NCI-H1417 (cell line): ENCODE measurements at places on chromosomes 6 and 20.

DNA sequence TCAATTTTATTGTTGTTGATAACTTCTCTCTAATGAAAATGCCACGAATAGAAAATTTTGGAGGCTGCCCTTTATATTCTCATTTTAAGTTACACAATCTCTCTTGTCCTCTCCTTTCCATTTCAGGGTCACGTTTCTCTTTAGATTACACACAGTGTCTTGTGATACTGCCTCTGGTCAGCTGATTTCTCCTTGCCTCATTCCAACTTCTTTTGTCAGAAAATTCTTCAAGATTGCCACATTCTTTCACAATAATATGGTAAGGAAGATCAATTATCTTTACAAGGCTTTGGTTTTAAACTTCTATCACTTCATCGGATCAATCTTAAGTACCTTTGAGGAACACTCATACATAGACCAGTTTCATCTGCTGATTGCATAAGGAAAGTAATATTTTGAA, 370.3 kb downstream of the RFPL4B start:
- DNase-seq = no peak

GRCh38 chr6:42898891-42899361, 16.9 kb upstream of the PTCRA start:
- DNase-seq = peak; percentile 89

GRCh38 chr6:72954716-72955115, 270.6 kb downstream of the KHDC1L start:
- DNase-seq = no peak

DNA sequence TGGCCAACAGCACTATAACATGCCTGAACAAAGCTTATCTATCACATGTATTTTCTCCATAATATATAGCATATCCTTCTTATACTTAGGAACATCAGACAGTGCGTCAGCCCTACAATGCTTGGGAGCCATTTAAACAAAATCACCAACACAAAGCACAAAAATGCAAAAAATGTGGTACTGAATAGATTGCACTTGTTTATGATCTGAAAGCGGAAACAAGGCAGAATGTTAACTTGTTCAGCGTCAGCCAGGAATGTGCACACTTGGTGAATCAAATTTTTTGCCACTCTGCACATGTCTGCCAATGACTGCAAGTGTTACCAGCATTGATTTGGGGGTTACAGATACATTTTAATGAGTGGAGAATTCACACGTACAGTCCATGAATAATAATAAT, 14.8 kb downstream of the SLC35A1 start:
- DNase-seq = no peak

DNA sequence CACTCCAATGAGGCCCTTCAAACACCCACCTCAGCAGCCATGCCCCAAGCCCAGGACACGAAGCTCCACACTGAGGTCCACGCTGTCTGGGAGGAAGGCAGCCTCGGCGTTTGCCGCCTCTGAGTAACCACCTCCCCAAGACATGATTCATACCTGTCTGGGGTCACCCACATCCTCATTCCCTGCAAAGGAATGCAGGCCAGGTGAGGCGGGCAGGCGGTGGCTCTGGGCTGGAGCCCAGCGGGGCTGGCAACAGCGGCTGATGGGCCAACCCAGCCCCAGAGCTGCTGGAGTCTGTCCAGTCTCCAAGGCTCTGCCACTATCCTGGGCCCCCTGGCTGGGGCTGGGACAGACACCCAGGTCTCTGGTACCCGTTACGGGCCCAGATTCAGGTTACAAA, 14.8 kb downstream of the PMEPA1 start:
- no peak for DNase-seq

GRCh38 chr6:113936093-113936934, 34.6 kb downstream of the HDAC2 start:
- peak; percentile 58 for DNase-seq

- DNase-seq = no peak
Observed at GRCh38 chr6:169806701-169807100, 55.3 kb downstream of the ERMARD start.

DNA sequence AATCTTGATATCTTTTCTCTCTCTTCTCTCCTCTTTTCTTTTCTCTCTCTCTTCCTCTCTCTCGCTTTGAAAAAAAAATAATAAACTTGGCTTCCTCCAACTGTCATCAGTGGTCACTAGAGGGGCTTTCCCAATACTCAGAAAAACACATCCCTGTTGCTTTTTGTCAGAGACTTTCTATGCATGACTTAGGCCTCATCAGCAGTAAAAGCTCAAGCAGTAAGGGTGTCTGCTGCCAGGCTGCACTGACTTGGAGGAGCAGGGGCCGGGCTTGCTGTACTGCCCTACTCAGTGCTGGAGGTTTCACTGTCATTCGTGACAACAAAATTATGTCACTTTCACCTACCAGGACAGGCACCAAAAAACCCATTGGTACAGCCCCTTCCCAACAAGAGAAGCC, 272.0 kb downstream of the ADGB start:
- DNase-seq = no peak

- DNase-seq = no peak
Observed at GRCh38 chr20:11091511-11091910, 417.7 kb upstream of the JAG1 start.

DNA sequence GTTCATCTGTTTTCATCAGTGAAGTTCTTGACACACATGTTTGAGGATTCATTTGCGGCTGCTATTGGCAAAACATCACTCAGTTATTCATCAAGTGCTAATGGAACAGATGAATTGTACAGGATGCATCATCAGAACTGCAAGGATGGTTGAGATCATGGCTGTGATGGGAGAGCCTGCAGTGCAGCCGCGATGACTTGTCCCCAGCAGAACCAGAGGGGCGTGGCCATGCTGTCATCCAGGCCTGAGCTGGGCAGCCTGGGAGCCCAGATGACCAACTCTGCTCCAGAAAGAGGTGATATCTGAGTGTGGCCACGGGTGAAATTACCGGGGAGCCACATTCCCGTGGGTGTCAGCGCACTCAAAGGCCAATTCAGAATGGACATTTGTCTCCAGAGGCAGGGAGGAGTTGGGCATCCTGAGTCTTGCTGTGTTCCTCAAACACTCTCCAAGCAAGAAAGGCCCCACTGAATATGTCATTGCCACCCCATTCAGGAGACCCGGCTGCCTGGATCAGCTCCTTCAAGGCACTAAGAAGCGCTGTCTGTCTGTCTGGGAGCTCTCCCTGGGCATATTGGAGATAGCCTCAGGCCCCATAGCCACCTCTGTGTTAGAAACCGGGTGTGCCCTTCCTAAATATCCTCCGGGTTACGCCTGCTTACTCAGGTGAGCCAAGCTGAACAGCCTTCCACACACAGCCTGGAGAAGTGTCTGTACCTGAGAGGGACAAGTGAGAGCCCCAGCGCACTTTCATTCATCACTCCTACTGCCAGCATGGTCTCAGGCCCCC, 66.7 kb downstream of the SYNDIG1 start:
- DNase-seq = no peak

DNA sequence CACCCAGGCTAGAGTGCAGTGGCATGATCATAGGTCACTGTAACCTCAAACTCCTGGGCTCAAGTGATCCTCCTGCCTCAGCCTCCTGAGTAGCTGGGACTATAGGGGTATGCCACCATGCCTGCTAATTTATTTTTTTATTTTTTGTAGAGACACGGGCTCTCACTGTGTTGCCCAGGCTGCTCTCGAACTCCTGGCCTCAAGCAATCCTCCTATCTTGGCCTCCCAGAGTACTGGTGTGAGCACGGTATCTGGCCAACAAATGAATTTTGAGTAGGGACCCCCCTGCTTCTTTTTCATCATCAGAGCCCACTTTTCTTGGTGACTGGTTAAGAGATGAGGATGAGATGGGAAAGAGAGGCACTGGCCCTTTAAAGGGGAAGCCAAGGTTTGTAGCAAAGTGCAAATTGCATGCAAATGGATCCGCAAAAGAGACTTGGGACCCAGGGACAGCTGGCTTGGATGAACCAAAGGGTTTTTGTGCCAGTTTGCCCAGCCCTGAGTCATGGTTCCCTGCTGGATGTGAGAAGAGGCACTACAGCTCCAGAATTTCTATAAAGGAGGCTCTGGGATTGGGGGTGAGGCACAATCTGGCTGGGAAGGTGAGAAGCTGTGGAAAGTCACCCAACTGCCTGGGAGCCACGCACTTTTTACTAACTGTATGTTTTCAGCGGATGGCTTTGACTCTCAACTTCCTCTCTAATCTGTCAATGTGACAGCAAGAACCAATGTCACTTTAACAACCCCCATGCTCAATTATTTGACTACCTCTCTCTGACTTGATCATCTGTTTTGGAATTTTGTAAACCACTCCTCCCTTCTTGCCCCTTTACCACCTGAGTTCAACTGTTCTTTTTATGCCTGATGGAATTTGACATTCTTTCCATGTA, 58.7 kb upstream of the RNF24 start:
- no peak for DNase-seq

- no peak for DNase-seq
Observed at GRCh38 chr6:72758901-72759300, 137.0 kb downstream of the KCNQ5 start.

- no peak for DNase-seq
Observed at GRCh38 chr20:58720890-58721289, 28.3 kb downstream of the NPEPL1 start.

- DNase-seq = peak; percentile 24
Observed at GRCh38 chr6:14721103-14721758, 524.6 kb upstream of the JARID2 start.

GRCh38 chr6:3237761-3238662, 10.6 kb upstream of the TUBB2B start:
- DNase-seq = no peak

DNA sequence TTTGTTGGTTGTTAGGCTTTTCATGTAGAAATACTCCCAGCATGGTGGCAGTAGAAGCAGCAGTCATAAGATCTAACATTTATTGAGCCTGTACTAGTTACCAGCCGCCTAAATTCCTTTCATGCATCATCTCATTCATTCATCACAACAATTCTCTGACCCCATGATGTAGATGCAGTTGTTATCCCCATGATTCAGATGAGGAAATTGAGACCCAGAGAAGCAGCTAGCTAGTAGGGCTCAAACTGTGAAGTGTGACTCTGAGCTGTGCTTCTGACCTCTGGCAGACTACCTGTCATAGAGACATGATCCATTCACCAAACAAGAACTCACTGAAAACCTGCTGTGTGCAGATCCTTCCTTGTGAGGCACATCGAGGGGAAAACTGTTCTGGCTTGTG, 16.9 kb downstream of the RREB1 start:
- DNase-seq = no peak

- DNase-seq = no peak
Observed at GRCh38 chr6:147776631-147777213, 268.2 kb downstream of the SAMD5 start.

DNA sequence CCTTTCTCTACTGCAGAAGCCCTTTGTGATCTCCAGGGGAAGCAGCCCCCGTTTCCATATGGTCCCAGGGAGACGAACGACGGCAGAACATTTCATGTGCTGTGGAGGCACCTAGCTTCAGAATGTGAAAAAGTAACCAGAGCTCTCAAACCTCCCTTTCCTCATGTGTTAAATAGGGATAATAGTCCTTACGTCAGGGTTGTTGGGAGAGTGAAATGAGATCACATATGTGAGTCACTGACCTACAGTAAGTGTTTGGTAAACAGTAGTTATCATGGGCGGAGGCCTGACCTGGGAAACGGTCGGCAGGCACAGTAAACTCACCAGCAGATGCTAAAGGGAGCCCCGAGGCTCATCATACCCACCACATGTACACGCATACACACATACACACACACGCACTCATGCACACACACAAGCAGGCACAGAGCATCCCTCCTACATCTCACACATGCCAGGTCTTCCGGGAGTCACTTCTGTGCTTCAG, 89.7 kb downstream of the LY86 start:
- peak; percentile 72 for DNase-seq

DNA sequence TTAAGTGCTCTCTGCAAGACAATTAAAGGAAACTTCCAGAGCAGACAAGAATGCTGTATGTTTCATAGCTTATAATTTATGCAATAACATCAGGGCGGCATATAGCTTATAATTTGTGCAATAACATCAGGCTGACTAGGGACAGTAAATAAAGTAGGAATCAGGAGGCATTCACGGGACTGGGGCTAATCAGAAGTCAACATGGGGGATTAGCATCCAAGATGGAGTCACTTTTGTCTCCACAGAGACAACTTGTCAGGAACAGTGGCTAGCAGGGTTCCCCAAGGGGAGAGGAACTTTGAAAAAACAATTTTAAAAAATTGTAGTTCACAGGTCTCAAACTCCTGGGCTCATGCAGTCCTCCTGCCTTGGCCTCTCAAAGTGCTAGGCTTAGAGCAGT, 3.3 kb upstream of the ZNF341 start:
- no peak for DNase-seq

GRCh38 chr6:17673543-17674254, 33.0 kb downstream of the NUP153 start:
- no peak for DNase-seq

DNA sequence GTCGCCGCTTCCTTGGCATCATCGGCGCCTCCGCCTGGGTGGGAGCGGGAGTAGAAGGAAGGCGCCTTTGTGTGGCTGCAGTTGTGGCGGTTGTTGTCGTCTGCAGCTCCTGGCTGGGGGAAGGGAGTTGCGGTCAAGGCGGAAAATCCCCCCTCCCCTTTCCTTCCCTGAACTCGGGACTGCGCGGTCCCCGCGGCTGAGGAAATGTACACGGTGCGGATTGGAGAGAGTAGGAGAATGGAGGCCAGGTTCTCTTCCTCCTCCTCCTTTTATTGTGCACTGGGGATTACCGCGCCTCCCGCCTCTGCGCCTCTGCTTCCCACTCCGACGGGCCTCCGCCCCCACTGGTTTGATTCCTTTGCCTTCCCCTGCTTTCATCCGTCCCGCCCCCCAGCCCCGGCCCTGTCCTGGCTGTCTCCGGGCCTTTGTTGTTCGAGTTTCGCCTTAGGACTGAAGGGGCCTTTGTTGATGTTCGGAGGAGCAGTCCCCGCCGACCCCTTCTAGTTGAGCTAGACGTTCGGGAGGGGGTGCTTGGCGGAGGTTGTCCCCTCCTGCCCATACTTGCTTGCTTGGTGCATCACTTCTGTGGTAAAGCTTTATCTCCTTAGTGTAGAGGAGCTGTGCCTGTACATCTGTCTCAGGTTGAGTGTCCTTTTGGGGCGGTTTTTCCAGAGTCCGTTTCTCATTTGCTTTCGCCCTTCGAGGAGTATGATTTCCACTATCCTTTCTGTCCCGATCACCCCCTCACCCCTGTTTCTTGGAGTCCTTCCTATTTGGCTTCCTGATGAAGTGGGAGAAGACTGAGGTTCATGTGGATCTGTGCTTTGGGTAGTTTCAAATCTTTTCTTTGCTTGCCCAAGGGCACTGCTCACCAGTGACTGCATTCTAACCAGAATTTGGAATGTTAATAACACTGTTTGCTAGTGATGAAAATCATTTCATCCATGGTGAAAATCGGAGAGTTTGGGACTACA, 764 bp downstream of the ZNF292 start:
- peak; percentile 66 for DNase-seq

GRCh38 chr6:24911796-24912382, 23.9 kb downstream of the RIPOR2 start:
- peak; percentile 40 for DNase-seq

DNA sequence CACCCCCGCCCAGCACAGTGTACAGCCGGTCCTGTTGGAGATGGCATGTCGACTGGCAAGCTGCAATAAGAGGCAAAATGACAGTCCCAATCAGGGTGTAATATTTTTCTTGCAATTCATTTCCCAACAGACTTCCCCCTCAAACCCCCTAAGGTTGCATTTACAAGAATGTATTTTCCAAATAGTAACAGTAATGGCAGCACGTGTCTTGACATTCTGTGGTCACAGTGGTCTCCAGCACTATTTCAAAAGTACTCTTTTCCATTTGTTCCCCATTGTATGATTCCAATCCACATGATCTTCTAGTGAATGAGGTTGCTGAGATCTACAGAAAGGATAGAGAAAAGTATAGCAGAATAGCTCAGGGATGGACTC, 97.8 kb upstream of the CARMIL1 start:
- DNase-seq = no peak

- no peak for DNase-seq
Observed at GRCh38 chr6:133590814-133591213, 298.1 kb upstream of the TCF21 start.
